ENCODE measurements at places on chromosomes 2 and 18.

DNA sequence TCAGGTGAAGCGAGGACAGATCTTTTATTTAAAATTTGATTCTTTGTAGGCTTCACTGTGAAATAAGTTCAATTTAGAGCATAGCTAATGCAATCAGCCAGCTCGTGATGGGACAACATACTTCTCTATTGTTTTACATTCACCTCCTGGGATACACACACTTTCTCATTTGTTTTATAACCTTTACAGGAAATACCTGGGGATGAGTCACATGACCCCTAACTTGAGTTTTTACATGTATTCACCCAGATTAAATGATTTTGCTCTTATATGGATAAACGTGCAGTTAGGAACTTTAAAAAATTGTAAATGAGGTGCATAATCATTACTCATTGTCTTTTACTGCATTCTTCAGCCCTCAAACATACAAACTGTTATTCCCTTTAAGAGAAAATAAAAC is 152.1 kb downstream of the NEDD4L start:
- no peak for DNase-seq

- no peak for DNase-seq
Observed at GRCh38 chr2:150292807-150293206, 194.7 kb downstream of the RND3 start.

- no peak for DNase-seq
Observed at GRCh38 chr2:111706481-111707001, 177.5 kb downstream of the ANAPC1 start.

DNA sequence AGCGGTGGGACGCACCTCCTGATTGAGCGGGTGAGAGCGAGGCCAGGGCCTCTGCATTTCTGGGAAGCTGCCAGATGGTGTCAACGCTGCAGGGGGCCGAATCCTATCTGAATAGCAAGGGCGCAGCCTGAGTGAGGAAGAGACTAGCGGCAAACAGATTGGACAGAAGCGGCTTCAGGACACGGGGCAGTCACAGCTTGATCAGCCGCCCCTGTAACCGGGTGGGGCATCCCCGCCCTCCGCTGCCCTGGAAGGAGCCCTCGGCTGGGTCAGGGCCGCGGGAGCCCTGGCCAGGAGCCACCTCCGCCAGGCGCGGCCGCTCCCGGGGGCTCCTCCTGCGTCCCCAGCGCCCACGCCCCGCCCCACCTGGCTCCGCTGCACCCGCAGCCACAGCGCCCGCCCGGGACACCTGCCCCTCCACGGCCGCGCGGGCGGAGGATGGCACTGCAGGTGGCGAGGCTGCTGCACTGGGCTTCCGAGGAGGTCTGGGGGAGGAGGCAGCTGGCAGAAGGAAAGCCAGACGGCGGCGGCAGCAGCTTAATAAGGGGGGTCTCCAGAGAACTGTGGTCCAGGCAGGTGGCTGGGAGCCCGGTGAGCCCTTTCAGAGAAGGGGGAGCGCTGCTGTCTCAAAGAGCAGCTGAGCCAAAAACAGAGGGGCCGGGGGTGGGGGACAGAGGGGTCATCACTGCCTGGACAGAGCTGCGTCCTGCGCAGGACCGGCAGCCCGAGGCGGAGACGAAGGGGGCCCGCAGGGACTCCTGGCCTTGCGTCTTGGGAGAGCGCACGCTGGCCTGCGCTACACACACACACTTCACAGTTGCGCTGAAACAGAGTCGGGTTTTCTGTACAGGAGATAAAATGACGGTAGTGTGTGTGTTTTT is 18.8 kb upstream of the SOX11 start:
- no peak for DNase-seq

DNA sequence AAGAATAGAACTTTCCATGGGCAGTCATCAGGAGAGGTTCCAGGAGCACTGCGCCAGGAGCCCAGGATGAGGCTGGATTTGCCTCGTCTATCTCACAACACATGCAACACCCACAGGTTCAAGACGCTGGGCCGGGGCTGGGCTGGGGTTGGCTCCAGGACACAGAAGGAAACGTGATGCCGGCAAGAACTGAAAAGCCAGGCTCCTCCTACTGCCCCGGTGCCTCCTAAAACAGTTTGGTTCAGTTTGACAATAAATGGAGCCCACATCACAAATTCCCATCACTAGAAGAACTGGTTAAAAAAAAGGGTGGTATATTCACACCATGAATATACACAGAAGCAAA is 75.9 kb downstream of the INHBB start:
- DNase-seq, result no peak

DNA sequence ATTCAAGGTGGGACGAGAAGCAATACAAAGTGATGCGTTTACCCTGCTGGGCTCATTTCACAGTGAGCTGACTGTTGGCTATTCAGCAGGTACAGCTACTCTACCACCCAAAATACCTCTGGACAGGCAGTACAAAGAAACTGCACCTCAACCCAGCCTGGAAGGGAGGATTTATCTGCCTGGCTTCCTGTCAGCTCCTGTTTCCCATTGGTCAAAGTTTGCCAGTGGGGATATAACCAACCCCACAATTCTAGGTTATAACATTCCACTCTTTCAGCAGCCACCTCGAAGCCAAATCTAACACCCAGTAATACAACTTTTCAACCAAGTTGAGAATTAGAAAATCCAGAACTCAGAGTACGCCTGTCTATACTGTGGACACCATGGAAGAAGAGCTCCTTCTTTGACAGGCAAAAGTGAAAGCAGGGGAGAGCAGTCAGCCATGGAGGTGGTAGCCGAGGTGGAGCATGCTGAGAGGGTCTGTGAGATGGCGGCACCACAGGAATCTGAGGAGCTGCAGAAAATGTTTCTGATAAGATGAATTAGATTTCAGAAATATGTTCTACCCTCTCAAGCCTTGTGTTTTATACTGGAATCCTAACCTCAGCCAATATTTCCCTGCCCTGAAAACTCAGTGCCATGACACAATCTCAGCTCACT is 10.8 kb downstream of the DUSP19 start:
- DNase-seq, result no peak

DNA sequence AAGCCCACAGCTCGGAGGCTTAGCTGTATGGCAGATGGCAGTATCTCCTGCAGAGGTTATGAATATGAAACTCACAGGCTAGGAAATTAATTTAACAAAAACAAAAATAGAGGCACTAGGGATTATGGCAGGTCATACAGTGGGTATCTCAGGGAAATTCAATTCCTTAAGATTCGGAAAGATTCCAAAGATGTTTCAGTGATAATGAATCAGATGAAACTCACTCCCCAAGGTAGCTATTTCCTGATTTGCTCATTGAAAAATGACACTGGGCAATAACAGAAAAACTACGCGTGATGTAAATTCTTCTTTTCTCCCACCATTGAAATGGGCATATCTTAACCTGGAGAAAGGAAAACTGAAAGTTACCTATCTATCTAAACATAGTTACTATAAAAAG is 414.1 kb downstream of the STK39 start:
- no peak for DNase-seq

DNA sequence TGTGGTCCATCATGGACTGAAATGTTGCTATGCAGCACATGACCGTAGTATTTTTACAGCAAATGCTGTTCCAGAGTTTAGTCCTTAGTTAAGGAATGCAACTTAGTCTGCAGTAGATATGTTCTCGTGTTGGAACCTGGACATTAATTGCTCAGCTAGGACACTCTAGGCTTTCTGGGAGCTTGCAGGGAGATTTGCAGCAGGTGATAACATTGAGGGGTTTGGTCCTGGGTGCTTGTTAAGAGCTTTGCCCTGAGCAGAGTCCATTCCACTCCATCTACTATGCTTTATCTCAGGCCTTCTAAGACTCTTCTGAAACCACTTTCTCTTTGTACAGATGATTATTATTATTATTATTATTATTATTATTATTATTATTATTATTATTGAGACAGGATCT is 27.1 kb downstream of the DRC1 start:
- DNase-seq, result no peak

- no peak for DNase-seq
Observed at GRCh38 chr2:101124643-101125366, 26.4 kb downstream of the TBC1D8 start.

DNA sequence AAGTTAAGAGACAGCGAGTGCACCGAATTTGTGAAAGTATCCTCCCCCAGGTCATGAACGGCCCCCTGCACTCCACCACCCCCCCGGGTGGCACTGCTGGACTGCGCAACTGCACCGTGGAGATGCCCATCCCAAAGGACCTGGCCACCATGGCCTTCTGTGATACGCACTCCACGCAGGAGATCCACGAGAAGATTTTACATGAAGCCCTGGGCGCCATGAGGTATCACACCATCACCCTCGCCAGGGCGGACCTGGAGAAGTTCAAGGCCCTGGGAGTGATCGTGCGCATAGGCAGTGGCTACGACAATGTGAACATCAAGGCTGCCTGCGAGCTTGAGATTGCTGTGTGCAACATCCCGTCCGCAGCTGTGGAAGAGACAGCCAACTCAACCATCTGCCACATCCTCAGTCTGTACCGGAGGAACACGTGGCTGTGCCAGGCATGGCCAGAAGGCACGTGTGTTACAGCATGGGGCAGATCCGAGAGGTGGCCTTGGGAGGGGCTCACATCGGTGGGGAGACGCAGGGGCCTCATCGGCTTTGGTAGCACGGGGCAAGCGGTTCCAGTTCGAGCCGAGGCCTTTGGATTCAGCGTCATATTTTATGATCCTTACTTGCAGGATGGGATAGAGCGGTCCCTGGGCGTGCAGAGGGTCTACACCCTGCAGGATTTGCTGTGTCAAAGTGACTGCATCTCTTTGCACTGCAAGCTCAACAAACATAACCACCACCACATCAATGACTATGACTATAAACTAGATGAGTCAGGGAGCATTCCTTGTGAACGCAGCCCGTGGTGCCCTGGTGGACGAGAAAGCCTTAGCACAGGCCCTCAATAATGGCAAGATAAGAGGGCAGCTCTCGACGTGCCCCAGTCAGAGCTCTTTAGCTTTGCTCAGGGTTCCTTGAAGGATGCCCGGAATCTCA is 290.8 kb upstream of the MC4R start:
- no peak for DNase-seq

- no peak for DNase-seq
Observed at GRCh38 chr2:147636238-147636882, 208.5 kb upstream of the ACVR2A start.

DNA sequence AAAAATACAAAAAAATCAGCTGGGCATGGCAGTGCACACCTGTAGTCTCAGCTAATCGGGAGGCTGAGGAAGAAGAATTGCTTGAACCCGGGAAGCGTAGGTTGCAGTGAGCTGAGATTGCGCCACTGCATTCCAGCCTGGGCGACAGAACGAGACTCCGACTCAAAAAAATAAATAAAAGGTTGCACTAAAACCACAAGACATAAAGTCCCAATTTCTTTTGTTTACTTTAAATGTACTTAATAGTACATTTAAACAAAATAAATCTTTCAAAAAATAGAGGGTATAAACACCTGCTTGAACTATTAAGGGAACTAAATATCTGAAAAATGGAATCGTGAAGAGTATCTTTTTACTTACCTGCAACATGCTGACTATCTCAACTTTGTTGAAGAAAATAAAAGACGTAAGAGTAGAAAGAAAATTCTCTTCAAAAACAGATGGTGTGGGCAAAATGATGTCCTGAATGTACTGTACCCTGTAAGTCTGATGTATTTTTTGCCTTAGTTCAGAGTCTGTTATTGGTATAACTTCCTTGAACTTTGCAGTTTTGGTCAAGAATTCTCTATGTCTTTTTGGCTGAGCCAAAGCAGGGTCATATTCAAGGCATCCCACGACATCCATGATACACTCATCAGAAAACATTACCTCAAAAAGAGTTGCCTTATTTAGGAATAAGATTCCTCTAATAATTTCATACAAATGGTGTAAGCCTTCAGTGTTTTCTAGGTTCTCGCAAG is 19.2 kb downstream of the PPP4R3B start:
- DNase-seq, result no peak

- DNase-seq, result no peak
Observed at GRCh38 chr2:146994246-146994645, 850.6 kb upstream of the ACVR2A start.

- DNase-seq, result no peak
Observed at GRCh38 chr2:234679741-234680687, 183.1 kb upstream of the ARL4C start.

GRCh38 chr2:237723602-237724001 is 75.0 kb upstream of the RBM44 start:
- no peak for DNase-seq

- DNase-seq, result no peak
Observed at GRCh38 chr2:86786001-86786536, 4.6 kb downstream of the CD8A start.

- DNase-seq, result no peak
Observed at GRCh38 chr2:164706522-164706921, 85.2 kb upstream of the GRB14 start.

DNA sequence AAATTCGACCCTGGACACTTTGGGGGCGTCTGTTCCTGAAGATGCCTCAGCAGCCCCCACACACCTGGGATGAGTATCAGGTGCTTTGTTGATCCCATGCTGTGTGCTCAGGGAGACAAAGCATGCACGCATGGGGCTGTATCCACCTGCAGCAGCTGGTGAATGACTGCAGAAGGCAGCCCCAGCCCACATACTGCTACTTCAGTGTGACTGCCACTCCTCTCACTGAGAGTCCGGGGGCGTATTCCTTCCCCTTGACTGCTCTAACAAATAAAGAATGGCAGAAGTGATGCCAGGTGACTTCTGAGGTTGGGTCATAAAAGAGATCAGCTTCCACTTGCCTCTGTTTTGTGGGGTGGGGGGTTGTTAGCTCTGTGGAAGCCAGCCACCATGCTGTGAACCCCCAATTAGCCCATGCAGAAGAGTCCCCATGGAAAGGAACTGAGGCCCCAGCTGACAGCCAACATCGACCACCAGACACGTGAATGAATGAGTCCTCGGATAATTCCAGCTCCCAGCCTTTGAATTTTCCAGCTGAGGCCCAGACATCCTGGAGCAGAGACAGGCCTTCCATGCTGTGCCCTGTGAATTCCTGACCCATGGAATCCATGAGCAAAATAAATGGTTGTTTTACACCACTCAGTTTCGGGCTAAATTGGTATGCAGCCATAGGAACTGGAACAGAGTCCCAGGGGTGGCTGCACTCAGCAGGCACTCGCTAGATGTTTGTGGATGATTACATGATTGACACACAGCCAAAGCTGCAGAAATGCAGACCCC is 289.3 kb downstream of the CELF4 start:
- no peak for DNase-seq

DNA sequence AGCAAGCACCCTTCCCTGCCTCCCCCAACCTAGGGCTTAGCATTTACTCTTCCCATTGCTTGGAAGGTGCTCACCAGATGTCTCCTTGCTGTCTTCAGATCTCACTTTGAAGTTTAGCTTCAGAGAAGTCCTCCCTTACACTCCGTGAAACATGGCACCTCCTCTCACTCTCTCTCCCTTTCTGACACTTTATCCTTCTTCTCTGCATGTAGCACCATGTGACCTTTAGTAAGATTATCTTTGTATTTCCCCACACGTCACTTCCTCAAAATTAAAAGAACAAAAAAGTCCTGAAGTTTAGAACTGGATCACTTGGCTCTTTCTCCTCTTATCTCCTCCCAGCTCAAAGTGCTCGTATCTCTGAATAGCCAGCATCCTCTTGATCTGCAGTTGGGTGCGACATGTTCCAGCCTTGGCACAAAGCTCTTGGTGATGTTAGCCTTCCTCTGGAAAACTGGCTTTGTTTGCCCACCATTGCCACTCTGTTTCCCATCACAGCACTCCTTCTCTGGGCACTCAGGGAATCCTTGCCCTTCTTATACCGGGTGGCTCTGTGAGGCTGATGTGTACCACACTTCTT is 40.6 kb upstream of the EPAS1 start:
- no peak for DNase-seq

- DNase-seq, result peak; percentile 80
Observed at GRCh38 chr2:11482473-11483035, 16.6 kb upstream of the E2F6 start.

- DNase-seq, result no peak
Observed at GRCh38 chr2:60614319-60614718, 60.9 kb upstream of the BCL11A start.

All from left forelimb (tissue), 1 donor.